ENCODE measurements at places on chromosomes 2 and 18.

- DNase-seq: no peak
Observed at GRCh38 chr2:140512106-140512505, 1618.7 kb downstream of the LRP1B start.

DNA sequence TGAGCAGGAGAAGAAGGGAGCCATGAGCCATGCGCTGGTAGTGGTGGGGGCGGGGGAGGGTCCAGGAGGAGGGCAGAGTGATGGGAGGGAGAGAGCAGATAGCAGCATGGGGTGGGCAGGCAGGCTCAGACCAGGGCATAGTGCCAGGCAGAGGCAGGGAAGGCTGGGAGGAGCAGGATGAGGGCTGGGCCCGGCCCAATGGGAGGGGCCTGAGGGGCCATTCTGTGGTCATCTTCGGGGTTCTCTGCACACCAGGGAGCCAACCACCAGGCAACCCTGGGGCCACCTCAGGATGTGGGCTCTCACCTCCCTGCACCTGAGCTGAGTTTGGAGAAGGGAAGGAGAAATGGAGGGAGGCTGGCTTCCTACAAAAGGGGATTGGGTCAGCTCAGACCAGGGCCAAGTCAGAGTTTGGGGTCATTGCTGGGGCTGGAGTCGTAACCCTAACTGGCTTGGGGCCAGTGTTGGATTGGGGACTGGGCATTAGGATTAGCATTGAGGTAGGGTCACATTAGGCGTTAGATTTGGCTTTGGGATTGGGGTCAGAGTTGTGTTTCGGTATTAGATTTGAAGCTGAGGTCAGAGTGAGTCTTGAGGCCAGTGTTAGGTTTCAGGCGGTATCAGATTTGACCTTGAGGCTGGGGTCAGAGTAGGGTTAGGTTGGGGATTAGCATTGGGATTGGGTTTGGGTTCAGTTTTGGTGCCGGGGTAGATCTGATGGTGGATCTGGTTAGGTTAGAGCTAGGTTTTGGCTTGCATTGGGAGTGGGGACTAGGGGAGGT, 11.2 kb downstream of the VIL1 start:
- DNase-seq: no peak

- DNase-seq: no peak
Observed at GRCh38 chr2:6919901-6920742, 2.9 kb downstream of the RNF144A start.

GRCh38 chr18:36131692-36132483, 2.2 kb downstream of the ELP2 start:
- no peak for DNase-seq

GRCh38 chr18:6273423-6273822, 141.3 kb downstream of the L3MBTL4 start:
- DNase-seq: no peak

DNA sequence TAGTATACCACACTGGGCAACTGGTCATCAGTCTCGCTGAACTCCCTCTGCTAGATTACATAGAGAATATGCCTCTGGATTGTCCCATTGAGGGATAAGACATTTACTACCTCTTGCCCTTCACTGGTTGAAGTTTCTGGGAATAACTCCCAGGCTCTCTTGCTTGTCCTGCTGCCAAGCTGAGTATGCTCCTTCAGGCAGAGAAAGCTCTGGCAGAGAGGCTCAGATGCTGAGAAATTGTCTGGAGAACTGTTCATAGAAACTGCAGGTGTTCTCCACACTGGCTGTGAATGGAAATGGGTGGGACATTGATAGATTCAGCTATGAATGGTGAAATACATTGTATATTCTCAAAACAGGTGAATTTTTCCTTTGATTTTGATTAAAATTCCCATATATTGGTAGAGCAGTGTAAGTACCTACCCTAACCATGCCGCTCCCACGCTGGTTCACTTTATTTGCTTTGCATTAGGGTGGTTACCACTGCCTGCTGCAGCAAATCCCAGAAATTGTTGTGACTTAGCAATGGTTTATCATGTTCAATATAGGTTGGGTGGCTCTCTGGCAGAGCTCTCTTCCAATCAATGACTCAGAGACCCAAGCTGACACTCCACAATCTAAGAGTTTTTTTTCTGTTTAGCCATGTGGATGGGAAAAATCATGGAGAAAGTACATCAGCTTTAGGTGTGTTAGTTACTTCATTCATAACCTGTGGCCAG, 36.7 kb downstream of the FAM117B start:
- no peak for DNase-seq

GRCh38 chr2:2742726-2743125, 411.7 kb upstream of the MYT1L start:
- DNase-seq: no peak

- no peak for DNase-seq
Observed at GRCh38 chr18:50579061-50579774, 19.3 kb downstream of the MAPK4 start.

- no peak for DNase-seq
Observed at GRCh38 chr2:128354161-128354560, 35.5 kb upstream of the HS6ST1 start.

DNA sequence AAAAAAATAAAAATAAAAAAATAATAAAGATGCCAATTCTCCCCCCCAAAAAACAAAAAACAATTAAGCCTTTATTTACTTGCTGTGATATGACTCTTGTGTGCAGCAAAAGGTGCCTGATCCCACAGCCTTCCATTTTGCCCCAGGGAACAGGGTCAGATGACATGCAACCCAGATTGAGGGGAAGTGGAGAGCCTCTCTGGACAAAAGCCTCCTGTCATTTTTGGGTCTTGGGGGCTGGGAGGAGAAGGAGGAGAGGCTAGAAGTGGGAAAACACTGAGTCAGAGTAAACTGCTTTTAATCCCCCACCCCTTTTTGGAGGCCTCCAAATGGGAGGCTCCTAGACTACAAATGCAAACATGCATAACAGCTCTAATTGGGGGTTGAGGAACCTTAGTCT, 46.6 kb upstream of the SCG2 start:
- DNase-seq: no peak

DNA sequence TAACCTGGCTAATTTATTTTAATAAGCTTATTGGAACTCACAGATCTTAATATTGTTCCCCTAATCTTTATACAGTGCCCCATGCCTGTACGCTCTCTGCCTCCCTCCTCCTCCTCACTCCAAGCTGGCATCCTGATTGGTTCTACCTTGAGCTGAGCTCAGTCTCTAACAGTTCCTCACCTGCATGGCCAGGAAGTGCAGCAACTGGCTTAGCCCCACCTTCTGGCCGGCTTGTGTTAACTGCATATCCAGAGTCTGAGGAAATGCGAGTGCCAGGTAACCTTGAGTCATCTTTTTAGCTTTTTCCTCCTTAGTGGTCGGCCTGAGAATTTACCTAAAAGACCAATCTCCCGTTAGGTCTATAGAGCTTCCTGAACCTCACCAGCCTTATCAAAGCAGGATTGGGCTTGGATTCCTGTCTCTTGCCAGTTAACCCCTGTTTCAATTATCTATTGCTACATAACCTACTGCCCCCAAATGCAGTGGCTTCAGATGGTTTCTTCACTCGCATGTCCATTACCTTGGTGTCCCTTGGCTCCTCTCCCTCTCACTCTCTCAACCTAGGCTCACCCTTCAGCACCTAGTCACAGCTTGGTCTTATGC, 89.5 kb upstream of the STK39 start:
- DNase-seq: peak; percentile 17

GRCh38 chr2:99389371-99389770, 52.2 kb downstream of the EIF5B start:
- DNase-seq: no peak

DNA sequence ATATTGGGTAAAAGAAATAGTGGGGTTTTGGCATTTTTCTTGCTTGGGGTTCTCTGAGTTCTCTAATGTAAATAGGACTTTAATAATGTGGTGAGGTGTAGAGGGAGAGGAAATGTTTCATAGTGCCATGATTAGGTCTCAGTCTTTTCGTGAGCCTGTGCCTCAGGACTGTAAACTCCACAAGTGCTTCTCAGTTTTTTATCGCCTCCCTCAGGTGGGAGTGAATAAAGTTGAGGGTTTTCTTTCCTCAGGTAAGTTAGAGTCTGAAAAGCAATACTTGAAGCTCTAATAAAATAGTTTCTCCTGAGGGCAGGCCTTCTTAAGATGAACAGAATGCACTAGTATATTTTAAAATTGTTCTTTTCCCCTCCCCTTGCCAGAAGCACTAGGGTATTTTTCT, 243.1 kb upstream of the SETBP1 start:
- DNase-seq: no peak

GRCh38 chr2:45002686-45003085, 6.6 kb downstream of the SIX2 start:
- no peak for DNase-seq

DNA sequence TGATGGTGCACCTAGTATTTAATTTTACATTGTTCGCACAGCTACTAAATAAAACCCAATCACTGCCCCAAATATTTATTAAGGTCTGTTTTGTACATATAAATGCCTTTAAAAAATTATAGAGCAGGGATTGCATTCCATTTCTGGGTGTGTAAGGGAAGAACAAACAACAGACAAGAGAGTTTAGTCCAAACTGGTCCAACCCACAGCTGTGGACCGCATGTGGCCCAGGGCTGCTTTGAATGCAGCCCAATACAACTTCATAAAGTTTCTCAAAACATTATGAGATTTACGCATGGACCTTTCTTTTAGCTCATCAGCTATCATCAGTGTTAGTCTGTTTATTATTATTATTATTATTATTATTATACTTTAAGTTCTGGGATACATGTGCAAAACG, 114.8 kb upstream of the LRATD1 start:
- no peak for DNase-seq

DNA sequence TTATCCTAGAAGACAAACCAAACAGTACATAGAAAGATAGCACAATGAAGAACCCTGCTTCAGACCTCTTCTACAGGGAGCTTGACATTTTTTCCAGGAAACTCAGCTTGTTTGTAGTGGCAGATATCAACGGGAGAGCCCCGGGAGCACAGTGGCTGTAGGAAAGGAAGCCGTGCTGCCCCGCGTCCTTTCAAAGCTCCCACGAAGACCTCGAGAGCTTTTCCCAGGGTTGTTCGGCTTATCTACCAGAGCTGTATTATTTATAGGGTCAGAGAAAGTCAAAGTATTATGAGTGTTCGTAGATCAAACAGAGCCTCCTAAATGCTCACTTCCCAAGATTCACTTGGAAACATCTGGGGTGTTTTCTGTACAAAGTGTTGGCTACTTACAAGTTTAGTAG, 167.1 kb upstream of the COPS8 start:
- no peak for DNase-seq

DNA sequence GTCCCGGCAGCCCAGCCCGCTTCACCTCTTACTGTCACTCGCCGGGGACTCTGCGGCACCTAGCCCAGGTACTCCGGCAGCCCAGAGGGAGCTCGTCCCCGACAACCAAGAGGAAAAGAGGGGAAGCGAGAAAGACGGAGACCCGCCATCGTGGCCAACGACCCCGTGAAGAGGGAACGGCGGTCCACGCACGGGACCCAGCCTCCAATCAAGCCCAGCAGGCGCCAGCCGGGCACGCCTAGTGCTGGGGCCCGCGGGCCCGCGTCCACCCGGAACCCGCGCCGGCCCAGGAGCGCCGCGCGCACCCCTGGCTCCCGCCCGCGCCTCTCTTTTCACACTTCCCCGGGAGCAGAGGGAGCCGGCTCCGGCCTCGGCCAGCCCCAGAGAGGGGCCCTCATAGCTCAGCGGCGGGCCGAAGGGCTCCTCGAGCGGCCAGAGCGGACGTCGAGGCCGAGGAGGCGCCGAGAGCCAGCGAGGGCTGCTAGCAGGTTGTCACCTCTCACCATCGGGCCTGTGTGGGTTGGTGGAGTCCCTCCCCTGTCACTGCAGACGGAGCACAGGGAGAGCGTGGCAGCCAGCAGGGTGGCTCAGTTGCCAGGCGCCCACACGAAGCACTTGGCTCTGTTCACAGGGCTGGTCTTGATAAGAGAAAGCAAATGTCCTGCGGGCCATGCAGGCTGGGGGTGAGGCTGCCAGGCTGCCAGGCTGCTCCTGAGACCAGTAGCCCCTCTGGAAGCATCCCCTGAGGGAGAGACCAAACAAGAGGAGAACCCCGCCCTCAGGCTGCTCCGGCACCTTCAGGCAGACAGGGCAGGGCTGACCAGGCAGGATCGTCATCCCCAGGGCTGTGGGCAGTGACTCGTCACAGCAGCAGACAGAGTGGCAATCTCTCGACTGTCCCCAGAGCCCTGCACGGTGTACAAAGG, 36.9 kb upstream of the KLF11 start:
- no peak for DNase-seq

GRCh38 chr18:12658426-12659138, 675 bp upstream of the SPIRE1 start:
- no peak for DNase-seq

DNA sequence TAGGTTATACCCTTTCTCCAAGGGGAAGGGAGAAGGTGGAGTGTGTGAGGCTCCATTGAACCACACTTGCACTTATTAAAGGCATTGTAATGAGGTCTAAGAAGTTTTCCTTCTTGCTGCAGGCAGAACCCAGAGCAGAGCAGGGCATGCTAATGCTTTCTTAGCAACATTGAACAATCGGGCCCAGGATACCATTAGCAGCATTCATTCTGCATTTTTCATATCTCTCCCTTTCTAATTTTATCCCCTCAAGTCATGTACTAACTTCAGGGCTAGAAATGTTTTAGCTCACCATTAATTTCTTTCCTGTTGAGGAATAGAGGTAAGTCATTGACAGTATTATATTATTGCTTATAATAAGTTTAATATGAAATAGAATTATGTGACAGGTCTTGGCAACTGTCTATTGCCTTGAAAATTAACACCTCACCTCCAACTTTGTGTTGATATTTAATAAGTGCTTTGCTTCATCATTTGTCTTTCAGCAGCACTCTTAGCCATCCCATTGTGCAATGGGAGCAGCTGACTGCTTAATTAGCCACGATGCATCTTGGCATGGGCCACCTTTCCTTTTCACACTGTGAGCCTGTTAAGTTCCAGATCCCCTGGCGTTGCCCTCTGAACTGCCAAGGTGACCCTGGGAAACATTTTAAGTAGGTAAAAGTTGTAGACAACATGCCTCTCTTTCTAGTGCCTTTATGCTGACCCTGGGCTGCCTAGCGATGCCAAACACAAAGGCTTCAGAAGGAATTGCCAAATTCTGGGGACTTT, 300.8 kb upstream of the MEX3C start:
- no peak for DNase-seq

- no peak for DNase-seq
Observed at GRCh38 chr18:297936-298335, 30.1 kb upstream of the THOC1 start.

DNA sequence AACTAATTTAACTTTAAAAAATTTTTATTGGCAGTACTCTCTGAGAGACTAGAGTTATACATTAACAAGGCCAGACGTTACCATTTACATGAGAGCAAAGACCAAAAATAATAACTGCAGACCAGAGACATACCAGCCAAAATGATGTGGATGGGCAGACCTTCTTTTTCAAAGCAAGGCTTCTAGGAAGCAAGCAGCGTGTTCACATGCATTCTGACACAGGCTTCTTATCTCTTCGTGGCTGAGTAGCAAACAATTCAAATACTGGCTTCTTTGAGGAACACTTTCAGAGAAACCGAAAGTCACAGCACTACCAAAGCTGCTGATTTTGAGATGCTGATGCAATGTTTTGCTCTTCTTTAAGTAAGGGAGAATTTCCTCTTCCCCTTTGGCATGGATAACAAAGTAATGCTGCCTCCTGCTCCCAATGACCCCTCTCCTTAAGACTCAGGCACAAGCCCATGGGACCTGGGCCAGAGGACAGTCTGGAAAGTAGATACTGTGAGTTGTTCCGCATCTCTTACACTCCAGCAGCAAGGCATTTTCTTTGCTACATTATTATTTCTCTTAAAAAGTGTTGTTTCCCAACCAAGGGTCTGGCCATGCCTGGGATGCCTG, 181.9 kb downstream of the MREG start:
- DNase-seq: peak; percentile 20

GRCh38 chr18:58135183-58135641, 91.2 kb downstream of the NEDD4L start:
- DNase-seq: no peak

- DNase-seq: no peak
Observed at GRCh38 chr2:36407413-36407812, 51.8 kb downstream of the CRIM1 start.
